ENCODE measurements at places on chromosomes 6 and 20. TPM values are rescaled to one million over a fixed set of nuclear protein-coding genes. Genes with fewer than 3 reads are reported as not detected.

DNA sequence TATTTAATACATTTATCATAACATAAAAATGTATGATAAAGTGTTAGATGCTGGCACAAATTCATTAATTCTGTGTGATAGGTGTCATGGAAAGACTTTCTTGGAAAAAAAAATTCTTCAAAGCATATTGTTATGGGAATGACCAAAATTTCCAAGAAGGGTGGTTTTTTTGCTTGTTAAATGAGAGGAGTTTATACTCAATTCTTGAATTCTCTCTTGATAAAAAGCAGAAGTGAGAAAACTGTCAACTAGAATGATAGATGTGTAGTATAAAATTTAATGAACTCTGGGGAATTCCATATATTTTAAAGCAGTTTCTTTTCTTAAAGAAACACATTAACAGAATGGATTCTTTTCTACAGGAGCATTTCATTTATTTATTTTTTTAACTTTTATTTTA lies 62.0 kb upstream of the SNAP91 start:
- H3K4me1 ChIP-seq = no peaks in the 10 kb centered on the region
- H3K27me3 ChIP-seq = no peaks in the 10 kb centered on the region
- no peaks in the 10 kb centered on the region for H3K36me3 ChIP-seq
- H3K27ac ChIP-seq = no peak overlapping the region

The ACSS1 gene
- total RNA-seq = 31.7 TPM

GRCh38 chr6:159939591-159940016 lies 29.3 kb upstream of the IGF2R start:
- no peak overlapping the region for H3K4me3 ChIP-seq
- H3K36me3 ChIP-seq = no peaks in the 10 kb centered on the region
- peak overlapping the region; percentile 10 for H3K27ac ChIP-seq
- DNase-seq = no peak

The PRR18 gene
- total RNA-seq = not detected

The SLC44A4 gene
- total RNA-seq = 5.8 TPM

- H3K4me3 ChIP-seq = peak overlapping the region; percentile 93
- peak overlapping the region; percentile 88 for H3K27ac ChIP-seq
- DNase-seq = no peak
- H3K27me3 ChIP-seq = no peaks in the 10 kb centered on the region
- no peaks in the 10 kb centered on the region for H3K36me3 ChIP-seq
- H3K4me1 ChIP-seq = peaks cover 18% of the 10 kb centered on the region
Measured at GRCh38 chr6:11230158-11231107, 2.0 kb downstream of the NEDD9 start.

The B3GALT4 gene
- total RNA-seq = 18.1 TPM

- H3K36me3 ChIP-seq = no peaks in the 10 kb centered on the region
- no peak overlapping the region for H3K4me3 ChIP-seq
- peaks cover 5% of the 10 kb centered on the region for H3K4me1 ChIP-seq
- no peak for DNase-seq
- no peak overlapping the region for H3K27ac ChIP-seq
- no peaks in the 10 kb centered on the region for H3K27me3 ChIP-seq
Measured at GRCh38 chr20:32534661-32535240, 50.4 kb downstream of the NOL4L start.

The COL9A1 gene
- total RNA-seq = not detected

DNA sequence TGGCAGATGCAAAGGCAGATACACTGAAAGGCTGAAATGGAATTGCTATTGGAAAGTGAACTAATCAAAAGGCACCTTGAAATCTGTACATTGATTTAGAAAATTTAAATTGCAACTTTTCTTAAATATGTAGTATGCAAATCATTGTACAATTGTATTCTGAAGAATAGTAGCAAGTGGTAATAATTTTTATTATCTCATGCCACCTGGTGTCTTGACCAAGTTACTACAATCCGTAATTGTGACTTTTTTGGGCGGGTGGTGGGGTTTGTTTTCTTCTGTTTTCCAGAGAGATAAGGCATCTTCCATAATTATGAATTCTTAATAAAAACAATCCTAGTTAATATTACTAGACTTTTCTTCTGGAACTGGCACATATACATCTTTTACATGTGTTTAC lies 12.5 kb upstream of the BCKDHB start:
- H3K27me3 ChIP-seq = no peaks in the 10 kb centered on the region
- H3K36me3 ChIP-seq = no peaks in the 10 kb centered on the region
- no peak for DNase-seq
- H3K4me3 ChIP-seq = no peak overlapping the region
- H3K27ac ChIP-seq = no peak overlapping the region
- H3K4me1 ChIP-seq = no peaks in the 10 kb centered on the region

The NEURL2 gene
- total RNA-seq = 78.7 TPM

The PEX3 gene
- 16.2 TPM for total RNA-seq

DNA sequence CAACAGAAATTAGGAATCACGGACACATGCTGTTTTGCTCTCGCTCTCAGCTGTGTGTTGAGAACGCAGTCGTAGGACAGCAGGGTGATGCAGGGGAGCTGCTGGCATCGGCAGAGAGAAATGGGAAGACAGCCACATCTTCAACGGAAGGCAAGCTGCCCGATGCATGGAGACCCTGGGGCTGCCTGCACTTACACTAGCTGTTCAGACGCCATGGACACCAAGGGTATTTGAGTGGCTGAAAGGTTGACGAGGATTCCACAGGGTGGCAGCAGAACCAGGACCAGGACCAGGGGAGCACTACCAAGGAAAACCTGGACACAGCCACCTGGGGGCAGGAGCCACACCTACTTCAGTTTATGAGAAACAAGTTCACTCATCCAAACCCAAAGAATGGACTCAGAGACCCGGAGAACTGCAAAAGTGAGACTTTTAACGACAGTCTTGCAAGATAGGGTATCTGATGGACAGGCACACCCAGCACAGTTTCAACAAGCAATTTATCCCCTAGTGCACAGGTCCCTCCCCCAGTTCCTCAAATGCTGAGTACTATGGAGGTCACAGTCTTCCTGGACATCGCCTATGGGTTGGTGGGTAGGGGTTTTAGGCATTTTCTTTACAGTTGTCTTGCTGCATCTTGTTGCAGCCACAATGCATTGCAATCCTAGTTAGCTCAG lies 56.3 kb upstream of the ENTPD6 start:
- no peak overlapping the region for H3K4me3 ChIP-seq
- H3K27me3 ChIP-seq = no peaks in the 10 kb centered on the region
- no peak for DNase-seq
- H3K27ac ChIP-seq = no peak overlapping the region
- H3K36me3 ChIP-seq = no peaks in the 10 kb centered on the region
- H3K4me1 ChIP-seq = no peaks in the 10 kb centered on the region

DNA sequence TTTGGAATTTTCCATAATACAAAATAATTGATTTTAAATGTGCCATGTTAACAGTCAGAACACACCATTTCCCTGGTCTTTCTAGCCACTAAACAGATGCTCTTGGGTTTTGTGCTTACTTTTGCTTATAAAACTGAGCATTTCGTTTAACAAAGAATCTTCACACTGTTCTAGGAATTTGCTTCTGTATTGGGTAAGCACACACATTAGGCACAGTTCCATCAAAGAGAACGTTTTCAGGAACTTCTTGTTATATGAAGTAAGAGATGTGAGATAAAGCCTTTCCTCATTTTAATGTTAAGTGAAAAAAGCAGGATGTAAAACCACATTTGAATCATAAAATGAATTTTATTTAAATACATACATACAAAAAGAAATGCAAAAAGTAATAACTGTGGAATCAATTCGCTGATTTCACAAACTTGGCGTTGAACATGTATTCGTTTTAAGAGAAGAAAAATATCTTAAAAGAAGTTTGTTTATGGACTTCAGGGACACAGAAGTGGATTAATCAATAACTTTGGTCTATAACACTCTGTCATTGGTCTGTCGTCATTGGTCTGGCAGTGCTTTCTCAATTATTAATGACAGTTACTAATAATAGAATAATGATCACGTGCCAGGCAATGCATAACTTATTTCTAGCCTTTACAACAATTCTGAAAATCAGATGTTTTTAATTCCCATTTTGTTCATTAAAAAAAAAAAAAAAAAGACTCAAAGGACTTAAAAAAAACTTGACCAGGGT lies 199.9 kb upstream of the PRDM1 start:
- no peak overlapping the region for H3K4me3 ChIP-seq
- no peaks in the 10 kb centered on the region for H3K27me3 ChIP-seq

DNA sequence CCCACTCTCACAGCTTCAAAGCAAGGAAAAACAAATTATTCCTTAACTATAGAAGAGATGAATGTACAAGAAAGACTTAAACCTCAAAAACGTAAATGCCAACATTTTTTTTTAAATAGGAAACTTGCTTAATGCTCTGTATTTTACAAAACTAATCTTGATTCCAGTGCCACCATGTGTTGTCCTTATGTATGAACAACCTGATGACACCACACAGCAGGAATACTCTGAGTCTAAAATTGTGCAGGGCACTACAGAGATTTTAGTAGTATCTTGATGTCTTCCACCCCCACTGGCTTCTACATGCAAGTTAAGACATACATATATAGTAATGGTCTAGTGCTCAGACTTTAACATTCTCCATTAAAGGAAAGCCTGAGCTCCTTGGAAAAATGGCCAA lies 46.2 kb downstream of the SRPK1 start:
- no peak for DNase-seq
- no peak overlapping the region for H3K27ac ChIP-seq
- no peaks in the 10 kb centered on the region for H3K4me1 ChIP-seq
- H3K27me3 ChIP-seq = no peaks in the 10 kb centered on the region
- peaks cover 3% of the 10 kb centered on the region for H3K36me3 ChIP-seq
- no peak overlapping the region for H3K4me3 ChIP-seq

The MUCL3 gene
- total RNA-seq = 13.8 TPM

DNA sequence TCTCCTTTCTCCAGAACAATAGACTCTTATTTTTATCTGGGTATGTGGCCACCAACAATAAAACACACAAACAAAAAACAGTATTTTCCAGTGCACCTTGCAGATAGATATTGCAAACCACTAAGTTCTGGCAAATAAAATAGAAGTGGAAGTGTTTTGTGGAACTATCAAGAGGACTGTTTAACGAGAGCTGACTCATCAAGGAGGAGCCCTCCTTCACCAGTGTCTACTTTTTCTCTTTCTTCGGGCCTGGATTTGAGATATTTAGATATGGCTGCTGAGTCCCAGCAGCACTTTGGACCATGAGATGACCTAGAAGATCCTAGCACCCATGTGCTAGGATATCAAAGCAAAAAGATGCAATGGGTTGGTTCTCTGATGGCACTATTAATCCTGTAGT lies 154.7 kb downstream of the AIG1 start:
- no peak for DNase-seq
- no peaks in the 10 kb centered on the region for H3K36me3 ChIP-seq
- no peak overlapping the region for H3K27ac ChIP-seq
- peaks cover 11% of the 10 kb centered on the region for H3K4me1 ChIP-seq
- no peaks in the 10 kb centered on the region for H3K27me3 ChIP-seq
- no peak overlapping the region for H3K4me3 ChIP-seq

The EDN1 gene
- 6.5 TPM for total RNA-seq

DNA sequence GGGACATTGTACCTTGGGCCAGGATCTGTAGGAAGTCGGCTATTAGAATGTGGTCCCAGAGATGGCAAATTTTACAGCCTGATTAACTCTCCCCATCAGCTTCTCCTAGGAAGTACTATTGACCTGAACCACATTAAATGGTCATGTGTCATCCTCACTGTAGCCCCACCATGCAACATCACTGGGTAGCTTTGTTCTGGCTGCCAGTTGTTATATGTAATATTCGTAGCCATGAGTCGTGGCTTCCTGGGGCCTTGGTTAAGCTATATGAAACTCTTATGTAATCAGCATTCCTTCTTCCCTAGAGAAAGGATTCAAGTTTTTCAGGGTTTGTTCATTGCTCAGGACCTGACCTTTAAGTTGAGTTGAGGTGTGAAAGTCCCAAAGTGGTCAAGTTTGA lies 125.7 kb downstream of the ANKS1A start:
- H3K4me3 ChIP-seq = no peak overlapping the region
- H3K27me3 ChIP-seq = no peaks in the 10 kb centered on the region
- peak overlapping the region; percentile 87 for H3K27ac ChIP-seq
- DNase-seq = no peak

DNA sequence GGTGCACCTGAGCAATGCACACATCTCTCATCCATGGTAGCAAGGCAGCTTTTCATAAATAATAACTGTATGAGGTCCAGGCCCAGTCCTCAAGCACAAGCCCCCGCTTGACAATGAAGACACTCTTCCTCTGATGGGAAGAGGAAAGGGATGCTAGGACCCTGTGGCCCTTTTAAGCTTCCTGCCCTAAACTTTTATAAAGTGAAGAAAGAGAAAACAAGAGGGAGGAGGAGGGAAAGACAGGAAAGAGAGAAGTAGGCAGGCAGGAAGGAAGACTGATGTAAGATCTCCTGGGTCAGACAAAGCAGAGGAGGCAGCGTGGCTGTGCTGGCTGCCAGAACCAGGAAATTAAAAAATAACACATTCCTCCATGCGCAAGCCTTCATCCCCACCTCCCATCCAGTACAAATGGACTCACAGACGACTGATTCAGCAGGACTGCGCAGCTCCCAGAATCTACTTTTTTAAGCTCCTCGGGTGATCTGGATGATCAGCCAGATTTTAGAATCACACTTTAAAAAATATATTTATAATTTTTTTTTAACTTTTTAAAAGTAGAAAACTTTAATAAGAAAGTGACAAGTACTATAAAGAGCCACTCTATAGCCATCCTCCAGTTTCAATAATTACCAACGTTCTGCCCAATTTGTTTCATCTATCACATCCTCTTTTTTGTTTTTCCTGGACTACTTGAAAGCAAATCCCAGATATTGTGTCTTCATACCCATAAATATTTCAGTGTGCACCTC lies 16.5 kb downstream of the TNFAIP3 start:
- DNase-seq = no peak
- peaks cover 31% of the 10 kb centered on the region for H3K36me3 ChIP-seq
- no peak overlapping the region for H3K4me3 ChIP-seq
- H3K27ac ChIP-seq = no peak overlapping the region
- H3K27me3 ChIP-seq = no peaks in the 10 kb centered on the region

DNA sequence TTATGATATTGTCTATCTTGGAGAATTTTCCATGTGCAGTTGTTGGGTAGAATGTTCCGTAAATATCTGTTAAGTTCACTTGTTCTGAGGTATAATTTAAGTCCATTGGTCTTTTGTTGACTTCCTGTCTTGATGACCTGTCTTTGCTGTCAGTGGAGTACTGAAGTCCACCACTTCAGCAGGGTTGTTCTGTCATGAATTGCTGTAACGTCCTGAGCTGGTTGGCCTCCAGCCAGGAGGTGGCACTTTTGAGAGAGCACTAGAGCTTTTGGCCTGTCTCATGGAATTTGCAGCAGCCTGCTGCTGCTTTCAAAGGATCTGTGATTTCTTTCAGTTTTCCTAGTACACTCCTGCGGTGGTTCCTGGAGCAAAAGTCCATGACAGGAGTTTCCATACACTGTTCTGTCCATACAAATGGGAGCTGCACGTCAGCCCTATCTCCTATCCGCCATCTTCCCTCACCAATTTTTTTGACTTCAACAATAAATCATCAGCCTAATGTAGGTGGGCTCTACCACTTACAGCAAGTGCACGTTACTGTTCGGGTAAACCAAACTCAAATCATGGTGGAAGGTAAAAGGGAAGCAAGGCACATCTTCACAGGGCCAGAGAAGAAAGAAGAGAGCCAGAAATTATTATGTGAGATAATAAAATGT lies 46.9 kb upstream of the TRERF1 start:
- H3K27ac ChIP-seq = no peak overlapping the region
- no peak overlapping the region for H3K4me3 ChIP-seq
- H3K36me3 ChIP-seq = no peaks in the 10 kb centered on the region
- DNase-seq = no peak

Data from thoracic aorta (tissue), 2 donors.